ENCODE measurements at places on chromosomes 7 and 10. TPM values are rescaled to one million over a fixed set of nuclear protein-coding genes. Genes with fewer than 3 reads are reported as not detected.

The POM121 gene
- 56.0 TPM for total RNA-seq

- no peaks in the 10 kb centered on the region for H3K4me1 ChIP-seq
- DNase-seq, result no peak
- H3K27me3 ChIP-seq, result no peaks in the 10 kb centered on the region
- H3K36me3 ChIP-seq, result no peaks in the 10 kb centered on the region
- no peak overlapping the region for H3K4me3 ChIP-seq
Observed at GRCh38 chr7:46542076-46542475, 621.0 kb upstream of the IGFBP3 start.

GRCh38 chr7:82194016-82194643 lies 249.4 kb downstream of the CACNA2D1 start:
- H3K27me3 ChIP-seq, result no peaks in the 10 kb centered on the region
- no peak overlapping the region for H3K27ac ChIP-seq
- no peak for DNase-seq
- H3K4me3 ChIP-seq, result no peak overlapping the region

- H3K27ac ChIP-seq, result no peak overlapping the region
- no peak for DNase-seq
Observed at GRCh38 chr10:18501198-18501597, 150.2 kb downstream of the NSUN6 start.

GRCh38 chr7:123569352-123570010 lies 11.9 kb upstream of the NDUFA5 start:
- DNase-seq, result no peak
- no peak overlapping the region for H3K4me3 ChIP-seq
- H3K4me1 ChIP-seq, result no peaks in the 10 kb centered on the region
- H3K36me3 ChIP-seq, result no peaks in the 10 kb centered on the region
- H3K27ac ChIP-seq, result no peak overlapping the region

The LRRC4 gene
- total RNA-seq, result not detected

- no peaks in the 10 kb centered on the region for H3K27me3 ChIP-seq
- H3K4me1 ChIP-seq, result no peaks in the 10 kb centered on the region
- no peaks in the 10 kb centered on the region for H3K36me3 ChIP-seq
- no peak overlapping the region for H3K4me3 ChIP-seq
Observed at GRCh38 chr10:101485681-101486554, 102.1 kb downstream of the POLL start.

GRCh38 chr7:139494835-139495579 lies 11.5 kb upstream of the KLRG2 start:
- DNase-seq, result no peak
- peaks cover 5% of the 10 kb centered on the region for H3K4me1 ChIP-seq
- H3K27ac ChIP-seq, result no peak overlapping the region
- no peaks in the 10 kb centered on the region for H3K27me3 ChIP-seq
- no peaks in the 10 kb centered on the region for H3K36me3 ChIP-seq

The LDB3 gene
- not detected for total RNA-seq

DNA sequence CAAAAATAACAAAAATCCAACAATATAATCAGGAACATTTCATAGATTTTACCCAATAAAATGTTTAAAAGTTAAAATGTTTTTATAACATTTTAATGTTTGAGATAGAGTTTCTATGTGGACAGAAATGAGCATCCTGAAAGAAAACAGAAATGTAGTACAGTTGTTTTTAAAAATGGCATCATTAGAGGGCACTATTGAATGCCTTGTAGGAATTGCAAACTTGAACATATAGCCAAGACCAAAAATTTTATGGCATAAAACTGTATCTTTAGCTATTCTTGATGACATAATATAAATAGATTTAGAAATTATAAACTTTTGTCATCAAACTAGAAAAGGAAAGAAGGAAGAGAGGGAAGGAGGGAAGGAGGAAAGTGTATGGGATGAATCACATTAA lies 1372.7 kb downstream of the GATA3 start:
- H3K4me1 ChIP-seq, result no peaks in the 10 kb centered on the region
- no peak for DNase-seq
- no peak overlapping the region for H3K4me3 ChIP-seq
- H3K27ac ChIP-seq, result no peak overlapping the region
- H3K27me3 ChIP-seq, result no peaks in the 10 kb centered on the region
- H3K36me3 ChIP-seq, result no peaks in the 10 kb centered on the region

The INHBA gene
- total RNA-seq, result not detected

GRCh38 chr10:51215951-51216834 lies 141.9 kb downstream of the PRKG1 start:
- no peaks in the 10 kb centered on the region for H3K4me1 ChIP-seq
- no peak overlapping the region for H3K4me3 ChIP-seq
- DNase-seq, result no peak
- no peak overlapping the region for H3K27ac ChIP-seq

The CPEB3 gene
- total RNA-seq, result 3.4 TPM

The CTAGE8 gene
- not detected for total RNA-seq

DNA sequence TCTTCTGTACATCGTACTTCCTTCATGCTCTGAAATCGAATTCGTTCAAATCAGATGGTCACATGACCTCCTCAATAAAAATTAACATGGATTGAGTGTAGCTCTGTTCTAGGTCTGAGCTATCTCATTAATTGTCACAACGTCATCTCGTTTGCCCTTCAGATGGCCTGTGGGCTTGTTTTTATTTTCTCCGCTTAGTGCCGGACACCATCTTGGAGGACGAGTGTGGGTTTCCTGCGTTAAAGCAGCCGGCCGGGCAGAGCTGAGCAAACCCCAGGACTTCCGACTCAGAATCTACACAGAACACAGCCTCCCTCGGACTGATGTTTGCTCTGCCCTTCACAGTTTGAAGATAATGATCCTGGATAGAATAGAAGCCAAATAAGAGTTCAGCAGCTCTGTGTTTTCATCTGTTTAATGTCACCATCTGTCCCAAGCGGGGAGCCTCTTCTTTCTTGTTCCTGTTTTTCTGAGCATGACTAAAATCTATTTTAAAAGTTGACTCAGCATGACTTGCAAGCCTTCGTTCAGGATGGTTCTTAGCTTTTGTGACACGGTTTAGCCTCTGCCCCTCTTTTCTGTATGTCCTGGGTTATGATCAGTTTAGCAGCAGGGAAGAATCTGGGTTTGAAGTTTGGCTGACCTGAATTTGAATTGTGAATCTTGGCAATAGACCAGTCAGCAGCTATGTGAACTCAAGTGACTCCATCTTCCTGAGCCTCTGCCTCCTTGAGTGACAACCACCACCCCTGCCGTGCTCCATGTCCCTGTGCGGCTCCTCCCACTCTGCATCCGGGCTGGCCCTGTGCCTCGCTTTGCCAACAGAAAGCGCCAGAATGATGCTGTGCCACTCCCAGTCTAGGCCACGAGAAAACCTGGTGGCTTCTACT lies 30.6 kb upstream of the GALNTL5 start:
- H3K27ac ChIP-seq, result no peak overlapping the region
- no peak overlapping the region for H3K4me3 ChIP-seq
- no peaks in the 10 kb centered on the region for H3K4me1 ChIP-seq
- no peak for DNase-seq

The HOXA4 gene
- total RNA-seq, result 0.19 TPM

The CALN1 gene
- total RNA-seq, result not detected

DNA sequence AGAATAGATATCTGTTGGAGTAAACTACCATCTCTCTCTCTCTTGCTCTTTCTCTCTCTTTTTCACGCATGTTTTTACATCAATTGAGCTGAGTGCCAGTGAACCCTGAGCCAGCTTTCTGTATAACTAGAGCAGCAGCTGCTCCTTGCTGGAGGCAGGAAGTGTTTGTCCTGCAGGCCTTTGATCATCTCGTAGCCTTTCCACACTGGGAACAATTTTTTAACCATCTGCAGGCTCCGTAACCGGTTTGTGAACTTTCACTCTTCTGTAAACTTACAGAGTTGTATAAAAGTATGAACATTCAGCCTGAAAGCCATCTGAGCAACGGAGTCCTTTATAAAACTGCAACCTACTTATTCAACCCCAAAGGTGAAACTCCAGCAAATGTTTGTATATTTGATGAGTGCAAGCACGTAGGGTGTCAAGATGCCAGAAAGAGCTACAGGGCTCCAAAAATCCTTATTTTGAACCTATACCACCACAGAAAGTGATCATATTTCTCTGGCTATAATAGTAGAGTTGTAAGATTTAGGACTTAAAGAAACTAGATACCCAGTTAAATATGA lies 162.8 kb upstream of the NFE2L3 start:
- no peak overlapping the region for H3K27ac ChIP-seq
- H3K36me3 ChIP-seq, result no peaks in the 10 kb centered on the region
- no peak for DNase-seq
- no peak overlapping the region for H3K4me3 ChIP-seq
- no peaks in the 10 kb centered on the region for H3K27me3 ChIP-seq

DNA sequence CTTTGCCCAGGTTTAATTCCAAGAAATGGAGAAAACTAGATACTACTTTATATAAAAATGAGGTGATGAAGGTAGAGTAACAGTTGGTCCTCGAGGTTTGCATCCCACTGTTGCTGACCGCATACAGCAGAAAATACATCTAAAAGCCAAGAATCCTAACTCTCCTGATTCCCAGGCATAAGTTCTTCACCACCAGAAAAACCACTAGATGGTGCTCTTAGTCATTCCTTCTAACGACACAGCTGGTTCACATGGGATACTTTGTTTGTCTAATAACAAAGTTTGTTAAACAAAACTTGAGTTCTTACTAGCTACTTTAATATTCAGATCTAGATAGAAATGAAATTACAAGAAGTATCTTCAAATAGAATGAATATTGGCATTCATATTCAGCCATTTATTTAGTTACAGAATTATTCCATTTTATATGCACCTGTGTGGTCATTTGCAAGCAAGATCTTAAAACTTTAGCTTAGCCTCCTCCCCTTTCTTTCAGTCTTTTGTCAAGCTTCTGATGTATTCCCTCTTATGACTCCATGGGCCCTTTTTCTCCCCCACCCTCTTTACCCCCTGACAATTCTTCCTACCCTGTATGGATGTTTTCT lies 54.1 kb upstream of the CYP26C1 start:
- H3K27me3 ChIP-seq, result no peaks in the 10 kb centered on the region
- no peaks in the 10 kb centered on the region for H3K36me3 ChIP-seq

The MYOZ1 gene
- total RNA-seq, result not detected

DNA sequence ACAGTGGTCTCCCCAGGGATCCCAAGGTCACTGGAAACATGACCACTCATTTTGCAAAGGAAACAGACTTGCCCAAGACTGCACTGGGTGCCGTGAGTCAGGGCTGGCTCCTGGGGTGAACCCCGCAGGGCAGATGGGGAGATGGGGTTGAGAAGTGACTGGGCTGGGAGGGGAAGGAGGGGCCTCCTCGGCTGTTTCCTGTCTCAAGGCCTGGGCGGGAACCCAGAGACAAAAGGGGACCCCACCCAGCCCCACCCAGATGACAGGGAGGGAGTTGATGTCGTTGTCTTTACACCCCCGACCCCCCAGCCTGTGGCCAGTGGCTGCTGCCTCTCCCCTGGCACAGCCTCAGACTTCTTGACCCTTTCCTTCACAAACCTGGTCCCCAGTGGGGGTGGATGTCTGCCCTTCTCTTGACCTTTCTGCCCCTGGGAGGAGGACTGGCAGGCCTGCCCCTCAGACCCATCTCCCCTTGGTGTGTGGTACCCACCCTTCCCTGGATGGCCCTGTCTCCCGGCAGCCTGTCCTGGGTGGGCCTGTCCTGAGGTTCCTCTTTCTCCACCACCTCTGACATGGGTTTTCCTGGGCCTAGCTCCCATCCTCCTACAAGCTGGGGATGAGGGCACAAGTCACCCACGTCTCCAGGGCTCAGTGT lies 1.4 kb downstream of the MYO1G start:
- peak overlapping the region; percentile 67 for H3K4me3 ChIP-seq
- peaks cover 47% of the 10 kb centered on the region for H3K36me3 ChIP-seq
- peak; percentile 89 for DNase-seq
- peaks cover 79% of the 10 kb centered on the region for H3K4me1 ChIP-seq

The CALML5 gene
- total RNA-seq, result not detected

DNA sequence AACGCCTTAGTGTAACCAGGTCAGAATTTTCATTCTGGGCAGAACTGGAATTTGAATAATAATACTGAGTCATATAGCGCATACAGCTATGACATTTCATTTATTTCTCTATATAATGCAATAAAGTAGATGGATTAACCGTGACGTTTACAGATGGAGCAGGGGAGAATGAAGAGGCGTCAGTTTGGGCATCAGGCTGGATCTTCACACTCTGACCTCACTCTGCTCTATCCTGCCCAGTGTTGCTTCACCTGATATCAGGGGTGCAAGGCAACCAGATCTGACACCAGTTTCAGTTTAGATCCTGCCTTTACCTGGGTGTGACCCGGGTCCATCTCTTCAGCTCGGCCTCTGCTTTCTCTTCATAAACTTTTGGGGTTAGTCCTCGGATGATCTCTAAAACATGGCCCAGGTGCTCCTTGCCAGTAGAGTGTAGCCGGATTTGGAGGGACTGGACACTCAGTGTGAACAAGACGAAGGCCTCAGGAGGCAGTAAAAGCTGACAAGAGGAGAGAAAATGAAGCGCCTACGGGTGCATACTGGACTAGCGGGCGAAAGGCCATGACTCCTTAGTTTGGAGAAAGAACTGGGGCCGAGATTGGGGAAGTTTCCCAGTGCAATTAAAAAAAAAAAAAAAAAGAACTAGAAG lies 1.4 kb upstream of the ZYX start:
- DNase-seq, result no peak
- H3K27me3 ChIP-seq, result no peaks in the 10 kb centered on the region
- peaks cover 9% of the 10 kb centered on the region for H3K36me3 ChIP-seq
- H3K4me3 ChIP-seq, result peak overlapping the region; percentile 72

DNA sequence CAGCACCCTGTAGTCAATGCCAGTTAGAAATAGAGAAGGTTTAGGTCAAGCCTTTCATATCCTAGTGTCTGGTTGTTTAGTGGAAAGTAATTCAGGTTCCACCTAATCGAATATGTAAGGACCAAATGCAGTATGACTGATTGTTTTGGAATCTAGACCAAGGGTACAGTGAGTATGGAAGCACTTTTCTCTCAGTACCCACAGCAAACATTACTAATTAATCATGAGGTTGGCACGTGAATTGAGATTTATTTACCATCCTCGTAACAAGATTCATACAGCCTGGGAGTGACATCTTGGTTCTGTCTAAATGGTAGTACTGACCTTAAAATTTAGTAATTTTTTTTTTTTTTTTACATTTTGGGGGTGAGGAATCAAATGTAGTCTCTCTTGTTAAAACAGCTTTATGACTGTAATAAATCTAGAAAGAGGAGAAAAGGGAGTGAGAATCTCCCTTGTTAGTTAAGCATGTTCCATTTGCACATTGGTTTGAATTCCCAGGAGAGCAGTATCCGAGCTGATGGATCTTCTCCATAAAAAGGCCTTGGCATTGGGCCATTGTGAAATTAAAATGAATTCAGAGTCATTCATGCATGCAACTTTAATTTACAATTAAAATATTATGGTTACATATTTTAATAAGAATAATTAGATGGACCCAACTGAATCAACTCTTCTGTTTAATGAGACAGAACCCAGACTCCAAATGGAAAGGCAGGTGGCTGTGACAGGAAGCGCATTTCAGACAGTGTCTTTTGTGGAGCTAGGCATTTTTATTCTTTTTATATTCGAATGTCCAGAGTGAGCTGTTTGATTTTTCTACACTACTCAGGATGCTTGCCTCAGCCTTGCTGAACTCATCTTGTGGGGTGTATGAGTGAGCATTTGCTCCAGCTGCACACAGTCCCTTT lies 57.6 kb downstream of the SNX10 start:
- H3K4me1 ChIP-seq, result no peaks in the 10 kb centered on the region
- H3K4me3 ChIP-seq, result no peak overlapping the region
- H3K27me3 ChIP-seq, result no peaks in the 10 kb centered on the region
- H3K36me3 ChIP-seq, result no peaks in the 10 kb centered on the region
